ENCODE measurements at places on chromosomes 5 and 9.

GRCh38 chr5:36060420-36060887, 6.2 kb downstream of the UGT3A2 start:
- peak; percentile 21 for DNase-seq

DNA sequence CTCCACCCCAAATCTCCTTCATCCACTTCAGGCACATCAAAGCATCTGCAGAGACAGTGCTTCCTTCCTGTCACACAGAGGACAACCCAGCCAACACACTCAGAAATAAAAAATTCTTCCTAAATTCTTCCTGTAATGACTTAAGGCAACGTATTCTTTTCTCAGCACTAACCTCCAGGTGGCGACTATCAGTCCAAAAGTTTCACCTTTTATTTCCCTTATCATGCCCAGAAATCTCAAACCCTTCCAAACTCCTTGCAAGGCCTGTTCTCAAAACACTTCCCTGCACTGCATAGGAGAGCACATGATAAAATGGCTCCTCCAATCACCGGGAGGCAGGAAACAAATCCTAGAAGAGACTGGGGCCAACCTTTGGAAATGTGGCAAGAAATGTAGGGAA, 35.1 kb downstream of the SLIT3 start:
- DNase-seq, result no peak

DNA sequence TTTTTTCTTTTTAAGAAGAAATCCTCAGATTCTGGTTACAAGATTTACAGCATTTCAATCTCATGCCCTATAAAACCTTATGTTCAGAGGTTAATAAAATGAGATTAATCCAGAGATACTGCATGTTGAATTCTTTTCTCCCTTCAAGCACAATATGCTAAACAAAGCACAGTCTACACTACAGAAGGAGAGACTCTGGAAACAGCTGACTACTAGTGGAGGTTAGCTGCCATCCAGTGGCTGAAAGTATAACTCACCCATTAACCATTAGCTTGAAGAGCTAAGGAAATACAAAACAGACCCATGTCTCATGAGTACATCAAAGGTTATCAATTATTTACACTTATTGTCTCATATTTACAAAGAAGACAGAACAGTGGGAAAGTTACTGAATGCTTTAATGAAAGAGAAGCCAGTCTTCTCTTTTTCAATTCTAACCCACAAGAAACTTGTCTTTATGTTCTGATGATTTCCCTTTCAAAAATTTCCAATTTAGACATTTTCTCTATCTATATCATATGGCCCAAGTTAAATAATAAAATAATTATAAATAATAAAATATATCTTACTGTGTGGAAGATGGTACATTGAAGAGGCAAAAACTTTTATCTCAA, 12.7 kb upstream of the DNAH5 start:
- DNase-seq, result peak; percentile 83

GRCh38 chr9:121331992-121332685, 37.9 kb downstream of the STOM start:
- no peak for DNase-seq

DNA sequence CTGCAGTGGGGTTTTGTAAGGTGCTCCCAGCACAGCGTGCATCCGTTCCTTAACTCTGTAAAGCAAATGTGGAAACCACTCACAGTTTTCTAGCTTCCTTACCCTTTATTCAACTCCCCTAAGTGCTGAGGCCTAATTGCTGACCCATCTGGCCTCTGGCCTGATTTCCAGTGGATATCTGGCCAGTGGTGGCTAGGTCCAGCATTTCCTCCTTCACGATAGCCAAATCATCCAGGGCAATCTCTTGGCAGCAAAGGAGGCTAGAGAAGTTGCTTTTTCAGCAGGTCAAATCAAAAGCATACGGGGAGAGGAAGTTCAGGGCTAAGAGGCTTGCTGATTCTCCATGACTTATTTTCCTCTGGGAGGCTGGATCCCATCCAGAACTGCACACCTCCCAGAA, 286.3 kb upstream of the VLDLR start:
- DNase-seq, result no peak

GRCh38 chr9:69760278-69760610, 433 bp upstream of the PTAR1 start:
- DNase-seq, result no peak

- peak; percentile 34 for DNase-seq
These were observed 13.2 kb upstream of the AQP7 start for GRCh38 chr9:33415501-33416038.

- DNase-seq, result no peak
These were observed 1.1 kb downstream of the PRR7 start for GRCh38 chr5:177447611-177448243.

DNA sequence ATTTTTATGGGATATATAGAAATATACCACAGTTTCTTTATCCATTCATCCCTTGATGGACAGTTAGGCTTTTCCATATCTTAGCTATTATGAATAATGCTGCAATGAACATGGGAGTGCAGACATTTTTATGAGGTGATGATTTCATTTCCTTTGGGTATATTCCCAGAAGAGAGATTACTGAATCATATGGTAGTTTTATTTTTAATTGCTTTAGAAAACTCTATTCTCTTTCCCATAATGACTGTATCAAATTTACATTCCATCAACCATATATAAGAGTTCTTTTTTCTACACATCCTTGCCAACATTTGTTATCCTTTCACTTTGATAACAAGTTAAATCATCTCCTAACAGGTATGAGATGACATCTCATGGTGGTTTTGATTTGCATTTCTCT, 821.6 kb downstream of the TLE1 start:
- DNase-seq, result no peak

GRCh38 chr5:30871196-30871595, 322.3 kb upstream of the CDH6 start:
- DNase-seq, result no peak

- no peak for DNase-seq
These were observed 143.7 kb downstream of the C5orf15 start for GRCh38 chr5:133824661-133825254.

- DNase-seq, result no peak
These were observed 172.6 kb upstream of the ZNF608 start for GRCh38 chr5:124919076-124919475.

DNA sequence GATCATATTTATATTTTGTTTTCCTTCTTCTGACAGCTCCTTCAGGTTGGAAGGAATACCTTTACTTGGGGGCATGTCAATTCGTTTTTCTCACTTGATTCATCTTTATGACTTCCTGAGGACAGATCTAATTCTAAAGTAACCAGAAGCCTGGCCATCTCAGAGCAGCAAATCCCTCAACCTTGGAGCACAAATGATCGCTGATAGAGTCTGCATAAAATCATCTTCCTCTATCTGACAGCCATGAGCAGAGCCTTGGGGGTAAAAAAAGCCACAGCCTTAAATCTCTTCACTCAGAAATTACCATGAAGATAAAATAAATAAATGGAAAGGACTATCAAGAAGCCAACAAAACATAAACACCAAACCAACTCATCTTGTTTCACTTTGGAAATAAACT, 325.8 kb downstream of the PRR16 start:
- no peak for DNase-seq

DNA sequence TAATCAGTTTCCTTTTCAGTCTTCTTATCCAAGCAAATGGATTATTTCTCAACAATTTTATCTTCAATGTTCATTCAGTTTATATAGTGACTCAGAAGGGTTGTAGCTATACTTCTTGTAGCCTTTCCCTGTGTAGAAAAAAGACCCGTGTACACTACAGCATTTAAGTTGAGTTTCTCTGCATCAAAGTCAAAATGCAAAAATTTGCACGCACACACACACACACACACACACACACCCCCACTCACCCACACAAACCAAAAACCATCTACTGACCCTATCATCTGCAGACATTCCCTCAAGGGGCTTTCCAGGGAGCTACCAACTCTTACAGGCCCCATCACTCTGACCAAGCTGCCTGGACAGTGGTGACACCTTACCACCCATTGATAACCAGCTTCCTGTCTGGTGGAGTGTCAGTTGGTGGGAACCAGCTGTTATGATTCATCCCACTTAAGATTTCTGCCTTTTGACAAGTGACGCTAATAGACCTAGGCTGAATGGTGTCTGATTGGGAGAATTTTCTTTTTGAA, 12.2 kb upstream of the ELL2 start:
- no peak for DNase-seq

GRCh38 chr9:136268735-136269134, 23.1 kb upstream of the QSOX2 start:
- DNase-seq, result no peak

DNA sequence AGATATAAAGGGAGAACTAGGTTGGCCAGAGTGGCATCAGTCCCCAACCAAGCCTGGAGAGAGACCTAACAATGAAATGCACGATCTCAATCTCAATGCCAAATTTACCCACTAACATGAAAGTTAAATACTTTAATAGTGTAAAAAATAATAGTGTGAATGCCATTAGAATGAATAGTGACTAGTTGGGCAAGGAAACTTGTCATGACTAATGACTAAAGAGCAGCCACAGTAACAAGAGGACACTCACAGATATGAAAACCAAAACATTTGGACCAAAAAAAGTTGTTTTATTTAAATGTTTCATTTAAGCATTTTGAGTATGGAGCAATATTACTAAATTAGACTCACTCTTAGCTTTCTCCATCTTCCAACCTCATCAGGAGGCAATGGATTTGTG, 1853.8 kb downstream of the EFNA5 start:
- DNase-seq, result no peak

DNA sequence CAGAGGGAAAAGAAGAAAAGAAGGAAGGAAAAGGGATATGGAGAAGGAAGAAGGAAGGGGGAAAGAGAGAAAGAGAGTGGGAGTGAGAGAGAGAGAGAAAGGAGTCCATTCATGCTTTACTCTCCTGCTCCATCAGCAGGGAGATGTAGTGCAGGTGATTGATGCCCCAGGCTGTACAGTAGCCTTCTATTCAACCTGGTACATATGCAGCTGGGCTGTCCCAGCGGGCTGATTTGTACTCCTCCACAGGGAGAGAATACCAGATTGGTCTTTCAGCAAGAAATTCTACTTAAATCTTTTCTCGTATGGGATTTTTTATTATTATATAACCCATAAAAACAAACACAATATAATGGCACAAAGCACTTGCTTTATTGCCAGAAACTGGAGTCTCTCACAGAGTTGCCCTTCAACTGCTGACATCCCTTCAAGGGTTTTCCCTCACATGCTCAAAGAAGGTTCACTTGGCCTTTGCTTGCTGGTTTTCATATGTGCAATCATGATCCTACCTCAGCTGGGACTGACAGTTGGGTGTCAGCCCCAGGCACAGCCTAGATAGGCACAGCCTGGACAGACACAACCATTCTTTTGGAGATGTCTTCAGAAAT, 380.1 kb upstream of the RIOK2 start:
- DNase-seq, result no peak

DNA sequence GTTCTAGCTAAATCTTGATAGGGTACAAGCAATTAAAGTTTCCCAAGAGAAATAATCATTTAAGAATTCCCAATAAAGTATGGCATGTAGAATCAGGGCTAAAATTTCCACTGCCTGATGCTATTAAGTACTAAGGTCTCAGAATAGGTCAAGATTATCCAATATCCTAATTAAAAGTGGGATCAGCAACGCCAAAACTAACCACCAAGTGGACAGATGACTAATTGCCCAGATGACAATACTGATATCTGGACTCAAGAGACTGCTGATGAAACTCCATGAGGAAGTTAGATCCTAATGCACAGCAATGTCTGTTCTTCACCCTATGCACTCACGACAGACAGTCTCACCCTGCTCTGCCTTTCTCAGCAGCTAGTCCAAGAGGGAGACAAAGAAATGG, 14.3 kb downstream of the DEPDC1B start:
- DNase-seq, result no peak

GRCh38 chr9:134138292-134138691, 2.4 kb downstream of the WDR5 start:
- no peak for DNase-seq

- no peak for DNase-seq
These were observed 49.1 kb upstream of the OSMR start for GRCh38 chr5:38796742-38797108.

DNA sequence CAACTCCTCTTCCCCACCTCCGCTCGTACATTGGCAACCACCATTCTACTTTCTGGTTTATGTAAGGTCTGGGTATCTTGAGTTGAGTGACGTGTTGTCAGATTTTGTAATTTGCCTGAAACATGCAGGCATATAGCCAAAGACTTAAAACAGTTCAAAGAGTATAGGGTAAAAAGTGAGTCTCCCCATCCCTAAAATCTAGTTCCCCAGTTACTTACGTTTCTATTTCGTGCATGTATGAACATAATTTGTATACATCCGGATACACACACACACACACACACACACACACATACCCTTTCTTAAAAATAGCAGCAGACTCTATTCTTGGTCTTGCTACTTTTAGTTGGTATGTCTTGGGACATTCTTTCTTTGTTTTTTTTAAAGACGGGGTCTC, 915 bp downstream of the HSDL2 start:
- no peak for DNase-seq

GRCh38 chr9:27118916-27119315, 9.9 kb downstream of the TEK start:
- DNase-seq, result no peak

DNA sequence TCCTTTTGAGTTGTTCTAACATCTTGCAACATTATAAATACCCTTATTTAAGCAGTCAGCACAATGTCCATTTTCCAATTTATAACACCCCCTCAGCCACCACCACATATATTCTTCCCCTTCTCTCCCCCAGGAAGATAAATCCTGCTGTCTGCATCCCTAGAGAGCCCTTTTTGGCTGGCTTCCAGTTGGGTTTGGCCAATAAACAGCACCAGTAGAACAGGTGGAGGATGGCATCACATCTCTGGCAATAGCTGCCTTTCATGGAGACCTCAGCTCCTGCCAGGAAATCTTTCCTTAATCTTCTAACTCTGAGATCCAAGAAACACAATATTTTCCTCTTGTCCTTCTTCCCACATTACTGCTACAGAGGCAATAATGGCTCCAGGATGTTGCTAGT, 53.7 kb downstream of the TRIM36 start:
- DNase-seq, result no peak

GRCh38 chr5:107592515-107592914, 78.2 kb downstream of the EFNA5 start:
- no peak for DNase-seq

GRCh38 chr5:153081385-153081784, 409.1 kb upstream of the GRIA1 start:
- DNase-seq, result no peak

GRCh38 chr5:157350939-157351801, 85.2 kb downstream of the CYFIP2 start:
- no peak for DNase-seq

DNA sequence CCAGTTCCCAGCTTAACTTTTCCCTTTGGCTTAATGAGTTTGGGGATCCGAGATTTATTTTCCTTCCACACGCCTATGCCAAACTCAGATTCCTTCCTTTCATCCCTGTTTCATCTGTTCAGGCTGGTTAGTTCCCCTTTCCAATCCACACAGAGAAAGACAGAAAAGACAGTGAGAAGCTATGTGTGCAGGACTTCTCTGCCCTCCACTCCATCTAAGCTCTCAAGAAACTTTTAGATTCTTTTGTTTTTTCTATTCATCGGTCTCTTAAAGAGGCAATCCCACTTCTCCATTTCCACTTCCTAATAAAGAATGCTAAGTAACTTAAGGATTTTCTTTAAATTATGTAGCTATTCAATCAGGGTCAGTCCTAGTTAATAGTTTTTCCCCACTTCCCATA, 11.2 kb downstream of the ITGA1 start:
- DNase-seq, result no peak

GRCh38 chr5:138212828-138213160, 329 bp downstream of the CDC23 start:
- no peak for DNase-seq

GRCh38 chr5:135900276-135900675, 4.6 kb upstream of the IL9 start:
- peak; percentile 20 for DNase-seq

- DNase-seq, result no peak
These were observed 47.9 kb upstream of the SMAD5 start for GRCh38 chr5:136084698-136085097.

Measured in NCI-H526 (cell line).